PC-3 (cell line): ENCODE measurements at places on chromosomes 4 and X. TPM values are rescaled to one million over a fixed set of nuclear protein-coding genes. Genes with fewer than 3 reads are reported as not detected.

- DNase-seq: no peak
Observed at GRCh38 chr4:73012673-73013072, 56.8 kb downstream of the COX18 start.

DNA sequence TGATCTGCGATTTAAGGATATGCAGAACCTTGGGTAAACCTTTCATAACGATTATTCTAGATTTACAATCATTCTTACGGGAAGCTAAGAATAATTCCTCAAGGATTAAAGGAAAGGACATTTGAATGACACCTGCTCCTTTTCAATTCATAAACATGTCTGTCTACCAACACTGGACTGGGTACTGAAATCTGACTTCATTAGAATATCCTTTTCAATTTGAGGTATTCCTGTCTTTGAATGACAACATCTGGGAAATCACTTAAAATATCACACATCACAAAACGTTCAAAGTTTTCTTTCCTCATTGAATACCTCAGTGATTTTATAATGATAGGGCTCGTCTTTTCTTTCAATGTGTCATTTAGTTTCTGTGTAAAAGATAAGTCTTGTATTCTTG, 87.7 kb downstream of the CFAP47 start:
- no peak for DNase-seq

- DNase-seq: no peak
Observed at GRCh38 chr4:4668355-4669210, 126.7 kb upstream of the STX18 start.

DNA sequence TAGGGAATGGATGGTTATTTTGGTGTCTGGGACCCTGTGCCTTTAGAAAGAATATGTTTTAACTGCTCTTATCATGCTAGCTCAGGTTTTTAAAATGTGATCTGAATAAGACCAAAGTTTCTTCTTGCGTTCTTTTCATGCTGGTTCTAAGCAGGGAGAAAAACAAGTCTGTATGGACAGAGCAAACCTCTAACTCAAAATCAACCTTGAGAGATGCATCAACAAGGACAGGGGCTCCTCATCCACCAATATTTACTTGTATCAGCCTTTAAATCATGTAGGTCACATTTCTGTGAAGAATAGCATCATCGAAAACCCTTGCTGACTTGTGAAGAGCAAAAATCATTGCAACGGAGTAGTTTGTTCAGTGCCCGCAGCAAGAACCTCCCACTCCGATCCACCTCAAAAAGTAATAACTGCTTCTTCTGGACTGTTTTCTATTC, 1.2 kb downstream of the ATP10D start:
- DNase-seq: no peak

DNA sequence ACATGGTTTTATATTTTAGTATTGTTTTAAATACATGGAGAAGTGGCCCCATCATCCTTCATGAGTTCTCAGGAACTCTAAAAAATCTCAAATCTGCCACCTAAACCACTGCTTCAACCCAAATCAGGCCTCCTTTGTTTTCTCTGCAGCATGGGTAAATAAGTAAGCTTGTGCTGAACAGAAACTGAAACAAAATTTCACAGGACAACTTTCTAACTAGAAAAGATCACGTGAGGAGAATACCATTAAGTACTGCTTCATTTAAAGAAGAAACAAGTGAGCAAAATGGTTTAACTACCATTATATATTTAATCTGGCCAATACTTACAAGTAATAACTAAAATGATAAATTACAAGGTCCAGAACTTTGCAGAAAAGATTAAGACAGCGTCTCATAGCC, 2.5 kb downstream of the ARAP2 start:
- no peak for DNase-seq

DNA sequence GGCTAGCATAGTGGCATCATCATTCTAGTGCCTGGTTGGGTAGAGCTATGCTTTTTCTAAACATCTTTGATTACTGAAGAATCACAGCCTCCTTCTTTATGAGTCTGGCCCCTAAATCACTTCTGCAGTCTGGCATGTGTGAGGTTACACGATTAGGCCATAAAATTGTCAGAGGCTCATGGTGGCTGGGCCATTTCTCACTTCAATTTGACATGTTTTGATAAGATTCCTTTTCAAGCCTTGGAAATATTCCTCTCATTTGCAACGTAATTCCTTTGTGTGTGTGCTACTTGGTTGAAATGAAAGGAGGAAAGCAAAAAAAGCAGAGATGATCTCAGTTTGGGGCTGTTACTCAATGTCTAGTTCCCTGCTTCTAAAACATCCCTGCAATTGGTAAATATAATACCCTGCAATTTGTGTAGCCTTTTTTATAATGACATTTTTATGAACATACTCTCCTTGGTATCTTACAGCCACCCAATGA, 6.2 kb downstream of the CCKAR start:
- no peak for DNase-seq

GRCh38 chrX:27656581-27656980, 66.4 kb downstream of the DCAF8L2 start:
- no peak for DNase-seq

DNA sequence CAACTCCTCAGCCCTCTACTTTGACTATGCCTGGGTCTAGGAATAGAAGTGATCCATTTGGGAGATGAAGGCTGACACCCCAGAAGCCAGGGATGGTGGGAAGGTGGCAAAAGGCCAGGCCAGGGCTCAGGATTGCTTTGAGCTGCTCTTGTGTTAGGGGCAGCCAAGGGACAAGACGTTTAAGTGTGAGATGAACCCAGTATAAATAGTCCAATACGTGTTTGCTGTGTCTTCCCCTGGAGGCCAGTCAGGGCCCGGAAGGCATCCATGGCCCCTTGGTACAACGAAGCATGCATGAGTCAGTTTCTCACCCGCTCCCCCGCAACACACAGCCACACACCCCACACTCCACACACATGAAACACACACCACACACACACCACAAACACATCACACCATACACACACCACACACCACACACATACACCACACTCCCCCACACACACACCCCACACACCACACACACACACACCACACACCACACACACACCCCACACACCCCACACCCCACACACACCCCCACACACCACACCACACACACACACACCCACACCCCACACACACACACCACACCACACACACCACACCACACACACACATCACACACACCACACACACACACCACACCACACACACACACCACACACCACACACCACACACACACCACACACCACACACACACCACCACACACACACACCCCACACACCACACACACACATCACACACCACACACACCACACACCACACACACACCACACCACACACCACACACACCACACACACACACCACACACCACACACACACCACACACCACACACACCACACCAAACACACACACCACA, 5.1 kb downstream of the STARD8 start:
- no peak for DNase-seq

- no peak for DNase-seq
Observed at GRCh38 chrX:30938295-30938694, 49.2 kb upstream of the TAB3 start.

GRCh38 chr4:145723336-145723735, 43.4 kb downstream of the C4orf51 start:
- peak; percentile 54 for DNase-seq

Gene MID1
- total RNA-seq: 21.9 and 24.6 TPM in 2 replicates

Gene IDS
- 68.4 and 72.9 TPM in 2 replicates for total RNA-seq

Gene CXCL3
- total RNA-seq: 25.1 and 28.9 TPM in 2 replicates

Gene GLUD2
- 0.29 and 0.40 TPM in 2 replicates for total RNA-seq

Gene SCML2
- 3.5 and 4.8 TPM in 2 replicates for total RNA-seq
